ENCODE measurements at places on chromosomes 7 and 10.
A peak's percentile ranks its signal among the peaks of the same experiment; 100 is the strongest.

DNA sequence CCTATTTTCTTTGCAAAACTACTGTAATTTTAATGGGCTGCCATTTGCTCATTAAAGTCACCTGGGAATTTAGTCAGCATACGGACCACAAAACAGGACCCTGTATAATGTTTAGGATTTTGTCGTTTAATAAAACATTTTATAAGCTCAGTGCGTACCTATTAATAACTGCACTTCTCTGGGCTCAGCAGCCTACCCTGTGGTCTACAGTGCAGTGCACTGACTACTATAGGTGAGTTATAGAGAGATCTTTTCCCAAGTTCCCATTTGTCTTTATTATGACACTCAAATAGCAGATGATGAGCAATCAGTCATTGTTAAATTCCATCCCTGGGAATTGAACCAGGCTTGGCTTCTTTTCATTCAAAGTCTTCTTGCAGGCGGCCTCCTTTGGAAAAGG, 433.4 kb upstream of the NFE2L3 start:
- no peak overlapping the region for H3K4me3 ChIP-seq
- H3K27ac ChIP-seq, result no peak overlapping the region
- DNase-seq, result no peak
- no peaks in the 10 kb centered on the region for H3K36me3 ChIP-seq
- no peaks in the 10 kb centered on the region for H3K4me1 ChIP-seq
- H3K27me3 ChIP-seq, result no peaks in the 10 kb centered on the region

- H3K4me1 ChIP-seq, result peaks cover 70% of the 10 kb centered on the region
- H3K4me3 ChIP-seq, result peak overlapping the region; percentile 45
- H3K27me3 ChIP-seq, result no peaks in the 10 kb centered on the region
- H3K27ac ChIP-seq, result peak overlapping the region; percentile 25
- no peaks in the 10 kb centered on the region for H3K36me3 ChIP-seq
- peak; percentile 66 for DNase-seq
These were observed 141.3 kb upstream of the ZMIZ1 start for GRCh38 chr10:78927257-78927995.

GRCh38 chr7:23268167-23268566, 21.6 kb downstream of the GPNMB start:
- H3K36me3 ChIP-seq, result no peaks in the 10 kb centered on the region
- no peak for DNase-seq
- H3K27me3 ChIP-seq, result no peaks in the 10 kb centered on the region
- H3K4me1 ChIP-seq, result peaks cover 6% of the 10 kb centered on the region

DNA sequence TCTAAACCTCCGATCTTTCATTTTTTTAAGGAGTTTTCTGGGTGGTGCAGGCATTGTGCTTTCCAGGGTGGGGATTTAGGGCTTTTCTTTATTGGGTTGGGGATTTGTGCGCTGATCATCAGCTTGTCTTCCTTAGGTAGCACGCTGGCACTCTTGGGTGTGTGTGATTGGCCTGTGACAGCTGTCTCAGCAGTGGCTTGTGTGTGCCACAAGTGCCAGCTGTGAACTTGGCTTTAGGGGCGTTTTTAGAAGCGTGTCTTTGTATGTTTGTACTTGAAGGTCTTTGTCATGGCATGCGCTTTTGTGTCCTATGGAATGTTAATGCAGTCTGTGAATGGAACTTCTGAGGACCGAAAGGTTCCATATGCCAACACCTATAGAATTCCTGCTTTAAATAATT, 788 bp downstream of the AKAP9 start:
- H3K36me3 ChIP-seq, result no peaks in the 10 kb centered on the region
- peak; percentile 81 for DNase-seq
- peak overlapping the region; percentile 85 for H3K4me3 ChIP-seq
- H3K27ac ChIP-seq, result peak overlapping the region; percentile 73
- no peaks in the 10 kb centered on the region for H3K27me3 ChIP-seq
- peaks cover 37% of the 10 kb centered on the region for H3K4me1 ChIP-seq

DNA sequence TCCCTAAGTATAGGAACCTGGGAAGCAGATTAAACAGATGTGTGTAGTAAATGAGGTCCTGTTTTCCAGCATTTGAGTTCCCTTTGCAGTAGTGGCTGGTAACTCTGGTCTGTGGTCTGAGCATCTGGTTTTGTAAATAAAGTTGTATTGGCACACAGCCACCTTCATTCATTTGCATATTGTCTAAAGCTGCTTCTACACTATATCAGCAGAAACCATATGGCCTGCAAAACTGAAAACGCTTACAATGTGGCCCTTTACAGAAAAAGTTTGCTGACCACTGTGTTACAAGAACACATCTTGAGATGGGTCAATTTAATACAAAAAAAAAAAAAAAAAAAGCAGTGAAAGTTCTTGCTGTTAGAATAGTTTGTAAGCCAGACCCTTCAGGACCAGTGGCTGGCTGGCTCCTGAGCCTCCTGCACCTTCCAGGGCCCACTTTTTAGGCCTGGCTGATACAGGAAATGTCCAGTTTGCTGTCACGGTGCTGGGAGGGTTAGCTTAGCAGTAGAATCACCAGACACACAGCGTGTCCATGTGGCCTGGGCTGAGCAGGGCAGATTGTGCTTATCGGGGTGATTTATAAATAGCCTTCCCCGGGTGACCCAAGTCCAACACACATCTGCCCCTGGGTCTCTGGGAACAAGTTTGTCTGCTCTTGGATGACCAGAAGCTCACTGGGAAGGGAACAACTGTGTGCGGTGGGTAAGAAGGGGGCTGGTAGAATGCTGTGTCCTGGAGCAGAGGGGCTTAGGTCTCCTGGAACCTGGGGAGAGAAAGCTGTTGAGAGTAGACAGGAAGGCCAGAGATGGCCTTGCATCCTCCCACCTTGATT, 1.4 kb downstream of the C10orf71 start:
- no peaks in the 10 kb centered on the region for H3K27me3 ChIP-seq
- no peaks in the 10 kb centered on the region for H3K4me1 ChIP-seq
- no peak for DNase-seq
- no peaks in the 10 kb centered on the region for H3K36me3 ChIP-seq

- DNase-seq, result no peak
- H3K27me3 ChIP-seq, result no peaks in the 10 kb centered on the region
These were observed 141.6 kb downstream of the FANK1 start for GRCh38 chr10:126037946-126038345.

- no peak overlapping the region for H3K4me3 ChIP-seq
- H3K27me3 ChIP-seq, result no peaks in the 10 kb centered on the region
These were observed 90.8 kb downstream of the KIF20B start for GRCh38 chr10:89792187-89792586.

GRCh38 chr10:97427571-97428179, 1.7 kb downstream of the PGAM1 start:
- DNase-seq, result peak; percentile 50
- H3K4me3 ChIP-seq, result peak overlapping the region; percentile 89
- H3K27me3 ChIP-seq, result no peaks in the 10 kb centered on the region
- H3K27ac ChIP-seq, result peak overlapping the region; percentile 74
- H3K4me1 ChIP-seq, result peaks cover 35% of the 10 kb centered on the region

All from Karpas-422 (cell line).